Tibial nerve (tissue), 4 donors: ENCODE measurements at places on chromosomes 12 and 14. TPM values are rescaled to one million over a fixed set of nuclear protein-coding genes. Genes with fewer than 3 reads are reported as not detected.

- no peak for DNase-seq
Observed at GRCh38 chr12:26845984-26846383, 13.0 kb upstream of the ITPR2 start.

GRCh38 chr12:11577658-11578260 lies 71.7 kb upstream of the ETV6 start:
- DNase-seq, result no peak

- DNase-seq, result no peak
Observed at GRCh38 chr12:95942101-95942523, 302 bp downstream of the CCDC38 start.

DNA sequence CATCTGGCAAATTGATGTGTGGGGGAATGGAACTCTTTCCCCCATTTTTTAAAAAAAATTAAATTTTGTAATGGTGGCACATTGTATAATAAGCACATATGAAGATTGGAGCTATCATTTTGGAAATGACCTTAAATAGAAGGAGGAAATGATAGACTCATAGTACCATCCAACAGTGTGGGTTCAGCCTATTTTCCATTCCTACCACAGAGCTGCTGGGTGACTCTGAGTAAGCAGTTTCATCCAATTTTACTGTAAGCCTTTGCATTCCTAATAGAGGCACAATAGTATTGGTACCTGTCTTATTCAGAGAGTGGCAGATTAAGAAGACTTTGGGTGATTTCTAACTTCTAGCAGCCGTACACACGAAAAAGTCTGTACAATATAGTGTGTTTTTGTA lies 304.5 kb downstream of the RAD51B start:
- no peak for DNase-seq

- peak; percentile 61 for DNase-seq
Observed at GRCh38 chr14:23130871-23131270, 11.8 kb upstream of the CEBPE start.

Gene HOXC13
- not detected for total RNA-seq
